ENCODE measurements at places on chromosomes 6 and 20.

- DNase-seq, result no peak
These were observed 7.3 kb downstream of the SIM1 start for GRCh38 chr6:100457311-100457990.

DNA sequence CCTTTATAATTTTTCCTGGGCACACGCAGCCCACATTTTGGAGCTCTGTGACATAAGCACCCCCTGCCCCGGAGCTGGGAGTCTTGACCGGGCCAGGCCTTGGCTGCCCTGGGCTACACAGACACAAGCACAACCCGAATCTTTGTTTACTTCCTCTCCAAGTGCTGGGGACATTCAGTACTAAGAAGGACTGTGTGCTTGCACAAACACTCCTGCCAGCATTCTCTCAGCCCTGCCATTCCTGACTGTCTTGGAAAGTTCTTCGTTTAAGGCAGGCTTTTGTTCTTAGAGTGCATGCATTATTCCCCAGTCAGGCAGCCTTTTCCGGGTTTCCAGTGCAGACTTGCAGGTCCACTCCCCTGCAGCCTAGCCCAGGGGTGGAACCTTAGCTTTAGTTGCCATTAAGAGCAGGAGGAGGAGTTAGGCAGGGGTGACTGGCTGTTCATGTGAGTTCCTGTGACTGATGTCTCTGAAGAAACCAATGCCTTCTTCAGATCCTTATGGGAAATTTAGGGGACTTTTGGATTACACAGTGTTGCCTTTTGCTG lies 28.6 kb downstream of the FOXO3 start:
- peak; percentile 88 for DNase-seq

- peak; percentile 74 for DNase-seq
These were observed 70.3 kb downstream of the FAM83B start for GRCh38 chr6:54916858-54917257.

GRCh38 chr20:62156592-62157386 lies 13.2 kb downstream of the SS18L1 start:
- peak; percentile 43 for DNase-seq

- no peak for DNase-seq
These were observed 1217.6 kb upstream of the GJE1 start for GRCh38 chr6:140915103-140915502.

DNA sequence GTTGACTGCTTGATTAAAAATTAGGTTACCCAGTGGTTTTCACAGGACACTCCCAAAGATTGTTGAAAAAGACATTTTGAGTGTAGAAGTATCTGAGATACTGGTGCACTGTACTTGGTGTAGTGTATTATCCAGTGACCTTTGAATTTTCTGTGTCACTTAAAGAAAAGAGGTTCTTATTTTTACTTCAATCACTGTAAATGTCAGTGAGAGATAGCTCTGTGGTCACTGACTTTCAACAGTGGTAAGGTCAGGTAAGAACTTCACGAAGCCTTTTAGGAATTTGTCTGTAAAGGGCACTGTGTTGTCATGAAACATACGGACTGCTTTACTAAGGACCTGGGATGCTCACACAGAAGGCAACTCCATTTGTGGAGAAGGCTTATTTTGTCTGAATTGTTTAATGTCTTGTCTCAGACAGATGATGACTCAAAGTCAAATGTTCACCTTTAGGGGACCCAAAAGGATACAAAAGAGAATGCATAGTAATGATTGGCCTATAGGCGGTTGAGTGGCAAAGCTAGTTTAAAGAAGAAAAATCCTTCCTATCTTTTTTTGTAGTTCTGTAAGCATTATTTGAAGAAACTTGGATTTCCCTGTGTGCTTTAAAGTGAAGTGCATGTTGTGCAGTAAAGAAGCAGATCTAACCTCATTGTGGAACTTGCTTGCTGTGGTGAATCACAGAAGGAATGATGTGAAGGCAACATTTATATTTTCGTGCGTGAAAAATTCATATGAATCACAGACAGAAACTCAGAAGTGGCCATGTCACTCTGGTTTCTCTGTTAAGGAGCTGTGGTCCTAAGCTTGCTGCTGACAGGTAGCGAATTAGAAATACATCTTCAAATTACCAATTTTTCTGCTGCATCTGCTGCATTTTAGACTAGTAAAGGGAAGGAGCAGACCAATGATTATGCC lies 47.3 kb downstream of the ZFAND3 start:
- DNase-seq, result no peak

All from MCF 10A (cell line).